ENCODE measurements at places on chromosomes 3 and 15.

DNA sequence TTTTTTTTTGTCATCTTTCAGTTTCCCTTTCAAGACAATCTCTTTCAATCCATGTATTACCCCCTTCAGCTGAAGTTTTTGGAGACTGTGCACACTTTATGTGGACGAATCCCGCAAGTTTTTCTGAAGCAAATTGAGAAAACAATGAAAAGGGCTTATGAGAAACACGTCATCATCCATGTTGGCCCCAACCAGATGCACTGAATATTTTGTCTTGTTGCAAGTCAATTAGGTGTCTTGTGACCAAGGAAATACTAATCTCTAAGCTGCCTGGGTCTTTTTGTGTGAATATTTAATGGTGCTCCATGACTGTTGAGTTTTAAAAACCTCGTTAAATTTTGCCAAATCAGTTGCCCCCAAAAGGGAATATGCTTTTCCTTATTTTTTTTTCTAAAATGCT lies 21.7 kb upstream of the PPP4R2 start:
- no peak for DNase-seq

- no peak for DNase-seq
Measured at GRCh38 chr3:150905746-150906145, 507 bp upstream of the MINDY4B start.

DNA sequence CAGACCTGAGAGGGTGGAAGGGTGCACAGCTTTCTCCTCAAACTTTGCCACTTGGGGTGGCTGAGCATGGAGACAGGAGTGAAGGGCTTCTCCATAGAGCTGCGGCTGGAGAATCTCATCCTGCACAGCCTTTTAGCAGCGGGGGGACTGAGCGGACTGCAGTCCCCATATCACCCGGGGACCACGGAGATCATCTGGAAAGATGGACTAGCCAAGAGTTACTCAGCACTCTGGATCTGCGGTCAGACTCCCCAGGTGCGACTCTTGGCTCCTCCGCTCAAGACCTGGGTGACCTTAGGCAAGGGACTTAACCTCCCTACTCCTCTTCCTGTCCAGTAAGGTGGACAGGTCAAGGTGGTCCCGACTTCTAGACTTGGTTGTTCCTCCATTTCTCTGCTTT lies 125.8 kb upstream of the MEF2A start:
- no peak for DNase-seq

DNA sequence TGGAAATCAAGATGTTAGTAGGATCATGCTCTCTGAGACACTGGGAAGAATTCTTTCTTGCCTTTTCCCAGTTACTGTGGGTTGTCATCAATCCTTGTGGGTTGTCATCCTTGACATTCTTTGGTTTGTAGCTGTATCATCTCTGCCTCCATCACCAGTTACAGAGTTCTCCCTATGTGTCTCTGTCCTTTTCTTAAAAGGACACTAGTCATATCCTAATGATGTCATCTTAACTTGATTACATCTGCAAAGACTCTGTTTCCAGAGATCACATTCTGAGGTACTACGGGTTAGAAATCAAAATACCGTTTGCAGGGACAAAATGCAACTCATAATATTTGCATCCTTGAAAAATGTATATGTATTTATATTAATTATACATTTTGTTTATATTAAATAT lies 500.4 kb downstream of the ZBBX start:
- DNase-seq = no peak

DNA sequence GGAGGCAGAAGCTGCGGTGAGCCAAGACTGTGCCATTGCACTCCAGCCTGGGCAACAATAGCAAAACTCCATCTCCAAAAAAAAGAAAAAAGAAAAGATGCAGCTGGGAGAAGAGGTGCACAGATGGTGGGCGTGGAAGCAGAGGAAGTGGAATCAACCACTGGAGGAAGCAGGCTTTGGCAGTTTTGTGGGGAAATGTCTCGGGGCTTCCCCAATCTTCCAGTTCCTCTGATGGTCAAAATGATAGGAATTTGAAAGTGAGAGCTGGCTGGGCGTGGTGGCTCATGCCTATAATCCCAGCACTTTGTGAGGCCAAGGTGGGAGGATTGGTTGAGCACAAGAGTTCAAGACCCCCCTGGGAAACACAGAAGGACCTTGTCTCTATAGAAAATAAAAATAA lies 48.1 kb upstream of the SMAD3 start:
- DNase-seq = no peak

- DNase-seq = no peak
Measured at GRCh38 chr15:35436422-35436821, 109.5 kb downstream of the DPH6 start.

GRCh38 chr15:40739854-40740253 lies 15.2 kb downstream of the RMDN3 start:
- DNase-seq = no peak

DNA sequence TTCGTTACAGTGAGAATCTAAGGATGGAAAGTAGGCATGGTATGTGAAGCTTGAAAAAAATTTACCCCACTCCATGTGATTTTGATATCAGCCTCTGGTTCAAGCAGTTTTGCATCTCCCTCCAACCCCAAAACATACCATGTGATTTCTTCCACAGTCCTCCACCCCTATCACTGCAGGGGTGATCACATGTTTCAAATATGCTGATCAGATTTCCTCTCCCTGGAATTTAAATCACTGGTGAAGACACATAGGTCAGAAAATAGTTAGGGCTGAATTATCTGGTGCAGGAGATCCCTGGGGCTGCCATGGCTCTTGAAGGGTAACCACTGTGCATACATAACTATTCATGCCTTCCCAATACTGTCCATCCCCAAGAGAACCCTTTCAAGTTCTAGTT lies 119.7 kb upstream of the THRB start:
- DNase-seq = no peak

GRCh38 chr15:66190746-66191145 lies 62.8 kb downstream of the MEGF11 start:
- DNase-seq = no peak

DNA sequence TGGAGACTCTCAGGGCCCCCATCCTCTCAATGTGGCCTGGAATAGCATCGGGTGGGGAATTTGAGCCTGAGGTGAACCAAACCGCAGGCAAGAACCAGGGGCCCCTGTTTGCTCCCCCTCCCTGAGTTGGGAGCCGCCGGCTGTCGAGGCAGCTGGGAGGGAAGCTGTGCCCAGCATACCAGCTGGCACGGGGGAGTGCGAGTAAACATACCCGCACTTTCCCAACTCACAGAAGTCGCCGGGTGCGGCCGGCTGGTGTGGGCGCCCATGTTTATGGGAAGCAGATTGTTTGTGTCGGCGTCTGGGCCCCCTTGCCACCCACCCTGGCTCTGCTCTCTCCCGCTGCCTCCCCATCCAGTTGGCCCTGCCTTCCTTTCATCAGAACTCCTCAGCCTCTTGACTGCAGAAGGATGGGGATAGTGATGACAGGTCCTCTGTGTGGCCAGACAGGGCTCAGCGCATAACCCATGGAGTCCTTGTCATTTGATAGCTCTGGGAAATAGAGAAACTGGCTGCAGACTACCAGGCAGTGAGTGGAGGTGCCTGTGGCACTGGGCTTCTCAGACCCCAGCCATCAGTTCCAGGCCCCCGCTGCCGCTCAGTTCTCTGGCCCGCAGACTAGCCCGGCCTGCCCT lies 60.4 kb downstream of the CACNA2D2 start:
- DNase-seq = no peak

GRCh38 chr3:70744536-70744935 lies 432.1 kb upstream of the MDFIC2 start:
- no peak for DNase-seq

- DNase-seq = peak; percentile 69
Measured at GRCh38 chr3:33658991-33659848, 58.8 kb downstream of the CLASP2 start.

GRCh38 chr3:12286927-12287726 lies 1.7 kb upstream of the PPARG start:
- no peak for DNase-seq

- DNase-seq = no peak
Measured at GRCh38 chr15:50685191-50685975, 1.2 kb downstream of the TRPM7 start.

- no peak for DNase-seq
Measured at GRCh38 chr15:56077081-56077480, 83.7 kb upstream of the NEDD4 start.

DNA sequence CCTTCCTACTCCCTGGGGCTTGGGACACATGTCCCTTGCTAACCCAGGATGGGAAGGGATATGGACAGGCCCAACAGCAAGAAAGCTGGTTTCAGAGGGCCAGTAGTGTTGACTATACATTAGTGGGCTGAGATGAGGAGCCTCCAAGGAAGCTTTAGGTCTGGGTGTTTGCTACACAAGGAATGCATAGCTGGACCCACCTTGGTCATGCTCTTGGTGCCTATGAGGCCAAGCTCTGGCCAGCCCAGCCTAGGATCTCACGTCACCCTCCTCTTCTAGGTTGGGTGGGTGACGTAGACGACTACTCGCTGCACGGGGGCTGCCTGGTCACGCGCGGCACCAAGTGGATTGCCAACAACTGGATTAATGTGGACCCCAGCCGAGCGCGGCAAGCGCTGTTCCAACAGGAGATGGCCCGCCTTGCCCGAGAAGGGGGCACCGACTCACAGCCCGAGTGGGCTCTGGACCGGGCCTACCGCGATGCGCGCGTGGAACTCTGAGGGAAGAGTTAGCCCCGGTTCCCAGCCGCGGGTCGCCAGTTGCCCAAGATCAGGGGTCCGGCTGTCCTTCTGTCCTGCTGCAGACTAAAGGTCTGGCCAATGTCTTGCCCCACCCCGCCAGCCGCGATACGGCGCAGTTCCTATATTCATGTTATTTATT lies 653 bp upstream of the WDR6 start:
- no peak for DNase-seq

- DNase-seq = no peak
Measured at GRCh38 chr3:111769992-111770352, 89.1 kb upstream of the PHLDB2 start.

DNA sequence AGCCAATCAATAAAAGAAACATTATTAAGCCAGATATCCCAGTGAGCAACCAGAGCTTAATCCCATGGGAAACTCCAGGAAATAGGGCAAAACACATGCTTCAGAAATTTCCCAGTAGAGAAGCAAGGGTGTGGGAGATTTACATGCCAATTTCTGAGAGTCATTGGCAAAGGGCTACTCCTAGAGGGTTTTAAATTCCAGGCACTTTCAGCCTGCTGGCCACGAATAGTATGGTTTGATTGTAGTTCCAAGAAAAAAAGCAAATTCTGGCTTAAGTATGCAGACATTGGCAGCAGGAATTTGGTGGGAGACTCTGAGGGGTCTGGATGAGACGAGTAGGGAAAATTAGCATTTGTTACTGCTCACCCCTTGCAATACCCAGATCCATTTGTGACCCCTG lies 402.1 kb upstream of the SUCLG2 start:
- DNase-seq = no peak

DNA sequence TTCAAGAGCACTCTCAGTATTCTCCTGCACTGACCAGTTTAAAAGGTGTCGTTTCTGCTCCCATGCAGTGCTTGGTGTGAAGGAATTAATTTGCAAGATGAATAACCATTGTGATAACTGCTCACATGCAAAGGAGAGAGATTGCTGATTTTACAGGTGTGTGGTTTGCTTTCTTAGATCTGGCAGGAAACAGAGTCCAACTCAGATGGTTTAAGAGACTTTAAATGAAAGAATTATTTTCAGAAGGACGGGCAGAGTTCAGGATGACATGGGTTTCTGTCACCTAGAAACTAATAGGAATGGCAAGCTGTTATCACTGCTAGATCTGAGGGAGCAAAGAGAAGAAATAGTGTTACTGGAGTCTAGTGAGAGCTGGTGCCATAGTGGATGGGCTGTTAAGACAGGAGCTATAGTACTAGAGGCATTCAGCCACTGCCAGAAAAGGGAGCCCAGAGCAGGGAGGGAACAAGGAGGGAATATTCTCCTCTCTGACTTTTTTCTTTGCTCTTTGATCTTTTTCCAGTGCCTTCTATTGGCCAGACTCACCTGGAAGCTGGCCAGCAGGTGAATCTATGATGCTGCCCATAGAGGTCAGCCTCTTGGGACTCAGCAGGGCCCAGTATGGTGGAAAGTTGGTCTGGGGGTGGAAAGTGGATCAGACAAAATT lies 14.9 kb downstream of the ATXN7 start:
- DNase-seq = no peak

DNA sequence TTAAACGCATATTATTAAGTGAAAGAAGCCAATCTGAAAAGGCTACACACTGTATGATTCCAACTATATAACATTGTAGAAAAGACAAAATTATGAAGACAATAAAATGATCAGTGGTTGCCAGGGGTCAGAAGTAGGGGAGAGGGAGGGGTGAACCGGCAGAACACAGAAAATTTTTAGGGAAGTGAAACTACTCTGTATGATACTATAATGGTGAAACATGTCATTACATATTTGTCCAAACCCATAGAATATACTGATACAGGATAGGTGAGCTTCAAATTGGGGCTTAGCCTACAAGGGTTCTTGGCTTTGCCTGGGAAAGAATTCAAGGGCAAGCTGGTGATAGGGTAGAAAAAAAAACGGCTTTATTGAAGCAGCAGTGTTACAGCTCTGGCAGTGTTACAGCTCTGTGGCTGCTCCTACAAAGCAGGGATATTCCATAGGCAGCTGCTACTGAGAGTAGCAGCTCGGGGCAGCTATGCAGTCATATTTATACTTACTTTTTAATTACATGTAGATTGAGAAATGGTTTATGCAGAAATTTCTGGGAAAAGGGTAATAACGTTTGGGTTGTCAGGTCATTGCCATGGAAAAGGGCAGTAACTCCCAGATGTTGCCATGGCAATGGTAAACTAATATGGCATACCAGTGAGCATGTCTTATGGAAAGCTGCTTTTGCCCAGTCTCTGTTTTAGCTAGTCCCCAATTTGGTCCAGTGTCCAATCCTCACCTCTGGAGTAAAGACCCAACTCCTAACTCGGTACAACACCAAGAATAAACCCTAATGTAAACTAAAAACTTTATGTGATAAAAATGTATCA lies 125.1 kb upstream of the SLC25A36 start:
- DNase-seq = no peak

GRCh38 chr3:16999161-16999560 lies 114.4 kb downstream of the PLCL2 start:
- DNase-seq = no peak

- DNase-seq = no peak
Measured at GRCh38 chr15:33492434-33493052, 181.8 kb downstream of the RYR3 start.

- DNase-seq = no peak
Measured at GRCh38 chr3:52939600-52939999, 42.3 kb upstream of the STIMATE start.

- no peak for DNase-seq
Measured at GRCh38 chr3:156390846-156391245, 164.1 kb downstream of the SSR3 start.

GRCh38 chr3:136708333-136708985 lies 43.7 kb downstream of the STAG1 start:
- DNase-seq = no peak

DNA sequence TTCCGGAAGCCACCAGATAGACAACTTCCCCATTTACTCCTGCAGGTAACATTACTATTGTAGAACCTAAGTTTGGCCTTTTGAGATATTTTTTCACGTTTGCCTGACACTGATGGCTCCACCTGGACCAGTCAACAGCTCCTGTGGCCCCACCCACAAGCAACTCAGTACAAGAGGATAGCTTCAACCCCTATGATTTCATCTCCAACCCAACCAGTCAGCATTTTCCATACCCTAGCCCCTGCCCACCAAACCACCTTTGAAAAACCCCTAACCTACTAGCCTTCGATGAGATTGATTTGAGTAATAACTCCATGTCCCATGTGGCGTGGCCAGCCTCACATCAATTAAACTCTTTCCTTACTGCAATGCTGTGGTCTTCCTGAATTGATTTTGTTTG lies 950 bp upstream of the EHHADH start:
- DNase-seq = no peak

Data from K562 (cell line).